ENCODE measurements at places on chromosomes 16 and 17.

GRCh38 chr17:73121506-73121905 is 29.0 kb upstream of the SLC39A11 start:
- no peak for DNase-seq

DNA sequence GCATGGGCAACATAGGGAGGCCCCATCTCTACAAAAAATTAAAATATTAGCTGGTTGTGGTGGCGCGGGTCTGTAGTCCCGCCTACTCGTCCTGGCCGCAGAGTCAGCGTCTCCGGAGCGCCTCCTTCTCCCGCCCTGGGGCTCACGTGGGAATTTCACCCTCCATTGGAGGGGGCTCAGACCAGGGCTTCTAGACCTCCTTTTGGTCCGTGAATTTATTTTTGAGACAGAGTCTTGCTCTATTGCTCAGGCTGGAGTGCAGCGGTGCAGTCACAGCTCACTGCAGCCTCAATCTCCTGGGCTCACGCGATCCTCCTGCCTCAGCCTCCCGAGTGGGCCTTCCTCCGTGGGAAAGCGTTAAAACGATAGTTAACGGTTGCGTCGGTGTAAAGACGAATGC is 394 bp upstream of the NME4 start:
- no peak for DNase-seq

- no peak for DNase-seq
Observed at GRCh38 chr16:11242658-11243057, 13.3 kb downstream of the SOCS1 start.

DNA sequence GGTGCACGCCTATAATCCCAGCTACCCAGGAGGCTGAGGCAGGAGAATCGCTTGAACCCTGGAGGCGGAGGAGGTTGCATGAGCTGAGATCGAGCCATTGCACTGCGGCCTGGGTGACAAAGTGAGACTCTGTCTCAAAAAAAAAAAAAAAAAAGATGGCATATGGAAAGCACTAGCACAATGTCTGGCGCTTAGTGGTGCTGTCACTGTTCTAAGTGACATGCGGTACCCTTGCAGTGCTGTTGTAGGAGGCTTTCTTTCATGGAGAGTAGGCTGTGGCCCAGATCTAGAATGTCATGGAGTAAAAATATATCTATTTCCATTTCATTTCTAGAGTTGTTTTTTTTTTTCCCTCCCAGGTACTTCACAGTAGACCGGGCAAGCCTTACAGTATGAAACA is 14.6 kb upstream of the METTL9 start:
- DNase-seq, result no peak

DNA sequence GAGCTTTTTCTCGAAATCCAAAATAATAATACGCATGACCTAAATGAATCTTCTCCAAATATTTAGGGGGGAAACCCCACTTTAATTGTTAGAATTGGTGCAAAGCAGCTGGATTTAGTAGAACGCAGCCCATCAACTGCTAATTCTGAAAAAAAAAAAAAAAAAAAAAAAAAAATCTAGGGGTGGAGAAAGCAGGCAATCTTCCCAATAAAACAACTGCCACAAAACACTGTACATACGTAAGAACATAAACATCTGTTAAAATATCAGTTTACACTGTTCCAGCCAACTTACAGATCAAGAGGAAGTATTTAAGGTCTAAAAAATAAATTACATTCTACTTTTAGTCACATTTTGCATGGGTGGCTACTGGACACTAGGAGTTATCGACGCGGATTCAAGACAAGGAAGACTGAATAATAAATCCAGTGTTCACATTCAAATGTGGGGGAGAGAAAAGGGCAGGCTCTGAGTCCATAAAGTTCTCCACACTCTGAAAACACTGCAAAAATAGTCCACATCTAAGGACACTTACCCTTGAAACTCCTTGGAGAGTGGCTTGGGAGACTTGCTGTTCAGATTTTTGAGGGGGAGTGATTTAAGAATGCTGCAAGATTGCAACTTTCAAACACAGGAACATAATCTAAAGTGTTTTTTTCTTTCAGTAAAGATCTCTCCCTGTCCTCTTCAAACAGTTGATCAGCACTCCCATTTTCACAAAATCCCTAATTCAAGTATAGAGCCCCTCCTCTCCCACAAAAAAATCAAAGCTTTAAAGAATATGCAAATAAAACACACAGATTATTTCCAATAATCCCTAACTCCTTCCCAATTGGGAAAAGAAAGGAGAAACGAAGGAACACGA is 1.3 kb downstream of the APPBP2 start:
- no peak for DNase-seq

DNA sequence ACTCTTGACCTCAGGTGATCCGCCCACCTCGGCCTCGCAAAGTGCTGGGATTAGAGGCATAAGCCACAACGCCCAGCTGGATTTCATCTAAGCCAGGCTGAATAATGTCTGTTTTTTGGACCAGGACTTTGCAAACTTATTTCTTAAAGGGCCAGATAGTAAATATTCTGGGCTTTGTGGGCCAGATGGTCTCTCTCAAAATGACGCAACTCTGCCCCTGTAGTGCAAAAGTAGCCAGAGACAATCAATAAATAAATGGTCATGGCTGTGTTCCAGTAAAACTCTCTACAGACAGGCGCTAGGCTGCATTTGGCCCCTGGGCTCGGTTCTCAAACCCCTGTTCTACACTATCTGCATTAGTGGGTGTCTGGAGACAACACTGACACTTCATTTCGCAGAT is 121.9 kb upstream of the CDH13 start:
- DNase-seq, result no peak

DNA sequence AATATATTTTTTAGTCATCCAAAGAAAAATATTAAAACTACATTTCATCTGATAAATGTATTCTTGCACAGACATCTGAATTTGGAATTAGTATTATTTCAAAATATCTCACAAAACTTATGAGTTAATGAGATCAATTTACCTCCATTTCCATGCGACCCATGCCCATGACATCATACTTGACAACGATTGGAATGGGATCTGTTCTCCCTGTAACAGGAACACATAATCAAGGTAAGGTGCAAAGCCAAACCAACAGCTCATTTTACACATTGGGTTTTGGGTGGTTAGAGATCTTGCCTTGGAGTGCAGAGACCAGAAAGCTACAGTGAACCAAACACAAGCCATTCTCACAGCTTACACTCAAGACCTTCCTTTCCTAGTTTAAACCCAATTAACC is 46.9 kb upstream of the ITGA2B start:
- no peak for DNase-seq

DNA sequence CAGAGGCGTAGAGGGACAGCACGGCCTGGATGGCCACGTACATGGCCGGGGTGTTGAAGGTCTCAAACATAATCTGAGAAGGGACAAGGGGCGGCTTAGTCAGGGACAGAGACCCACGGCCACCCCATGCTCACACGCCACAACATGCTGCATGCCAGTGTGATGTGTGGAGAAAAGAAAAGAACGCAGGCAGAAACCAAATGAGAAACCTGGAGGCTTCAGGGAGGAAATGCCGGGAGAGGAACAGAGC is 1.1 kb downstream of the ACTG1 start:
- no peak for DNase-seq

DNA sequence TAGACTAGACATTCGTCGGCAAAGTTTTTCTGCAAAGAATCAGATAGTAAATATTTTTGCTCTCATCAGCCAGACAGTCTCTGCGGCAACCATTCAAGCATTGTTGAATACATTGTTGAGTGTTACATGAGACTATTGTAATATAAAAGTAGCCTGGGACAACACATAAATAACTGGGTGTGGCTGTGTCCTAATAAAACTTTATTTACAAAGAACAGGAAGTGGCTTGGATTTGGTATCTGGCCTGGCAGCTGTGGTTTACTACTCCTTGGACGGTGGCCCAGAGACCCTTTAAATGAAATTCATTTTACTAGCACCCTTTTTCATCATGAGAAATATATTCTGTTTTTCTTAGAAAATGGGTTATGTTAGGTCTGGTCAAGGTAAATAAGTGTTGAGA is 297.2 kb downstream of the WWOX start:
- DNase-seq, result no peak

DNA sequence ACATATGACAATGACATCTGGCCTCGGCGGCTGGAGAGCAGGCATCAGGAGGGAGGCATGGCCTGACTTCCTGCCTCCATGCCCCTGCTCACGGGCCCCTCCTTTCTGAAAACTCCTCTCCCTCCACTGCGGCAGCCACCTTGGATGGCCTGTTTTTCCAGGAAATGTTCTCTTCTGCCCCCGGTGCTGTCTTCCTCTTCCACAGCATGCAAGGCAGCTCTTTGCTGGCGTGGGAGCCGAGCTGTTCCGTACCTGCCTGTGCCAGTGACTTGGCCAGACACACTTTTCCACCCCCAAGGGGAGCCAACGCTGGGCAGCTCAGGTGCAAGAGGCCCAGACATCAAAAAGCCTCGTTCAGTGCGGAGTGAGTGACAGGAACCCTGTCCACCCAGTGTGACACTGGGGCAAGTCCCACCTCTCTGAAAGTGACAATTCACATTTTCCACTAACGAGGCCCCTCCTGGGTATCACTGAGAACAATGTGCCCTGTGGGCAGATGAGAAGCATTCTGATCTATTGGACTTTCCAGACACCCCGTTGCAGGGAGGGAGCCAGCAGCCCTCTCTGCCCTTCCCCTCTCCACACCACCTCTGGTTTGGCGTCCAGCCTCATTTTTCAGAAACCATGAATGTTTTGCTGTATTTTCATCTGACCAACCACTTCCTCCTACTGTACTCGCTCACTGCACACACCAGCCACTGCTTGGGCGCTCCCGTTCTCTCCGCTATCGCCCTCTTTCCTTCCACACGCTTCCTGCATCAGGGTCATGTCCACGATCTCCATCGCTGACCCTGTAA is 31.2 kb downstream of the NSMCE1 start:
- DNase-seq, result peak; percentile 50

DNA sequence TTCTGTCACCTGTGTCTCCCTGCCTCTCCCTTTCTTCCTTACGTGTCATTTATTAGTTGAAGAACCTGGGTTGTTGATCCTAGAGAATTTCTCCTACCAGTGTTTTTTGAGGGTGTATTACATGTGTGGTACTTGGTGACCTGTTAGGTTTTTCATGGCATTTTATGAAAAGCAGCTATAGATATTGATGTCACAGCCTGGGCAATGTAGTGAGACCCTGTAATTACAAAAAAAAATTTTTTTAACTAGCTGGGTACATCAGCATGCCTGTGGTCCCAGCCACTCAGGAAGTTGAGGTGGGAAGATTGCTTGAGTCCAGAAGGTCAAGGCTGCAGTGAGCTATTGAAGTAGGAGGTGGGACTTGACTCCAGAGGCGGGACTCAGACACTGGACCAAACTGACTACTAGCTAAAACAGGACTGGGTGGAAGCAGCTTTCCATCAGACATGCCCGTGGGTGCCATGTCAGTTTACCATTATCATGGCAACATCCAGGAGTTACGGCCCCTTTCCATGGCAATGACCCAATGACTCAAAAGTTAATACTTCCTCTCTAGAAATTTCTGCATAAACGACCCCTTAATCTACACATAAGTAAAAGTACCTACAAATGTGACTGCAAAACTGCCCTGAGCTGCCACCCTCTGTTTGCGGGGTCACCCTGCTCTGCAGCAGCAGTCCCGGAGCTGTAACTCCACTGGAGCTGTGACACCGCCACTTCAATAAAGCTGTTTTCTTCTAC is 311.4 kb downstream of the SNX29 start:
- DNase-seq, result no peak

- peak; percentile 68 for DNase-seq
Observed at GRCh38 chr17:51119415-51120356, 982 bp downstream of the SPAG9 start.

GRCh38 chr17:46081018-46081320 is 81.9 kb downstream of the STH start:
- DNase-seq, result no peak

DNA sequence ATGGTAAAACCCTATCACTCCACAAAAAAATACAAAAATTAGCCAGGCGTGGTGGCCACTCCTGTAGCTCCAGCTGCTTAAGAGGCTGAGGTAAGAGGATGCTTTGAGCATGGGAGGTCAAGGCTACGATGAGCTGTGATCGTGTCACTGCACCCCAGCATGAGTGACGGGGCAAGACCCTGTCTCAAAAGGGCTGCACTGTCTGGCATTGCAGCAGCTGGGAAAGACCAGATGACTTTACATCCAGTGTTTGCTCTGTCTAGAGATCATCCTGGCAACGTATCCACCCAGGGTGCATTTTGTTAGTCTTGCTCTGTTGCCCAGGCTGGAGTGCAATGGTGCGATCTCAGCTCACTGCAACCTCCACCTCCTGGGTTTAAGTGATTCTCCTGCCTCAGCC is 52.0 kb downstream of the MRM3 start:
- DNase-seq, result no peak

DNA sequence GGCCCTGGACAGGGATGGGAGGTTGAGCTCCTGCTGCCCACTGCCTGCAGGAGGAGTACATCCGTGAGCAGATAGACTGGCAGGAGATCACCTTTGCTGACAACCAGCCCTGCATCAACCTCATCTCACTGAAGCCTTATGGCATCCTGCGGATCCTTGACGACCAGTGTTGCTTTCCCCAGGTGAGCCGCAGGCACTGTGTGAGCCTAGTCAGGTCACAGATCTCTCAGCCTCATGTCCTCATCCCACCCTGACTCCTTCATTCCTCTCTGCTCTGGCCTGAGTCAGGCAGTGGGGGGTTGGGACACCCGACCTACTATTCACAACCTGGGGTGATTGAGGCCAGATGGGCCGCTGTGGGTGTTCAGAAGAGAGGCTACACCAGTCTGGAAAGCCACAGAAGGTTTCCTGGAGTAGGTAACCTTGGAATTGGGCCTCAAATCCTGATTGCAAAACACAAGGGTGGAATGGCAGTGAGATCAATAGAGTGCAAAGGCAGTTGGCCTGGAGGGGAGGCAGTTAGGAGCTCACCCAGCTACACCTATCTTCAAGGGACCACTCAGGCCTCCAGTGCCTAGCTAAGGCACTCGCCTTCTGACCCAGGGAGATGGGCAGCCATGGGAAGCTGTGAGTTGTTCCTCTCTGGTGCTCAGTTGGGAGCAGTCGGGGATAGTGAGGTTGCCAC is 29.7 kb downstream of the MYO15A start:
- DNase-seq, result no peak

GRCh38 chr17:1914661-1915083 is 84.9 kb downstream of the RPA1 start:
- DNase-seq, result no peak

GRCh38 chr16:27690608-27691007 is 140.7 kb downstream of the KATNIP start:
- no peak for DNase-seq

DNA sequence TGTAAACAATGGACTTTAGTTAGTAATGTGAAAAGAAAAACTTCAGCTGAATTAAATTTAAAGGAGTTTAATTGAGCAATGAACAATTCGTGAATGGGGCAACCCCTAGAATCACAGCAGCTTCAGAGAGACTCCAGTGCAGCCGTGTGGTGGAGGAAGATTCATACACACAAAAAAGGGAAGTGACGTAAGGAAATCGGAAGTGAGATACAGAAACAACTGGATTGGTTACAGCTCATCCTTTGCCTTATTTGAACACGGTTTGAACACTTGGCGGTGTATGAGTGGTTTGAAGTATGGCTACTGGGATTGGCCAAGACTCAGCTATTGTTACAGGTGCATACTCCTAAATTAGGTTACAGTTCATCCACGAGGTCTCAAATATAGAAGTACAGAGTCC is 460.4 kb upstream of the ASIC2 start:
- no peak for DNase-seq
